ENCODE measurements at places on chromosomes 4 and X. TPM values are rescaled to one million over a fixed set of nuclear protein-coding genes. Genes with fewer than 3 reads are reported as not detected.

The CXCL6 gene
- not detected for total RNA-seq

DNA sequence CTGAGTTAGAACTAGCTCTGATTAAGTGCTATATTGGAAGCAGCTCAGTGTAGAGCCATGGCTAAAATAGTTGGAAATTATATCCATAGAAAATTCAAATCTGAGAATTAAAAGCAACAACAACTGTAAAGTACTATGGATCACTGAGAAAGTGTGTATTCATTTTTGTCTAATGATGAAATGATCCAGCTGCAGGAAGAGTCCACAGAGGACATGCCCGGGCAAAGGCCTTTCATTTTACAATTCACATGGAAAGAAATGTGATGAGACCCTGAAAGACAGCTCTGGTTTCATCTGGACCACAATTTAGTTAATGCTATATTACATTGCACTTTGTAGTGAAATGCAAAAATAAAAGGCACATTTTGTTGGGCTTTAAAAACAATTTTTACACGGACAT, 196.8 kb upstream of the FAT1 start:
- DNase-seq: peak; percentile 87

- no peak for DNase-seq
Observed at GRCh38 chr4:26607776-26608175, 23.9 kb downstream of the TBC1D19 start.

- no peak for DNase-seq
Observed at GRCh38 chr4:116229420-116229819, 856.0 kb downstream of the TRAM1L1 start.

GRCh38 chr4:1226144-1226481, 22.8 kb downstream of the CTBP1 start:
- DNase-seq: no peak

- peak; percentile 85 for DNase-seq
Observed at GRCh38 chrX:39261446-39262147, 460.3 kb downstream of the MID1IP1 start.
